NCI-H1048 (cell line): ENCODE measurements at places on chromosomes 3 and 15.

- no peak for DNase-seq
These were observed 6.7 kb downstream of the CCR5AS start for GRCh38 chr3:46400000-46400734.

DNA sequence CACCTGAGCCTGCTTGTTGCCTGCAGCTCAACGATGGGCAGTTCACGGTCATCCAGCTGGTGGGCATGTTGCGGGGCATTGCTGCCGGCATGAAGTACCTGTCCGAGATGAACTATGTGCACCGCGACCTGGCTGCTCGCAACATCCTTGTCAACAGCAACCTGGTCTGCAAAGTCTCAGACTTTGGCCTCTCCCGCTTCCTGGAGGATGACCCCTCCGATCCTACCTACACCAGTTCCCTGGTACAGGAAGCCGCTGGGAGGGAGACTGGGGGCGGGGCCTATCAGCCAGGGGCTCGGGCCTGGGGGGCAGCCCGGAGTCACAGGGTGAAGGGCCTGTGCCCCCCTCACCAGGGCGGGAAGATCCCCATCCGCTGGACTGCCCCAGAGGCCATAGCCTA lies 18.8 kb downstream of the EPHB3 start:
- DNase-seq, result no peak

GRCh38 chr15:37077623-37078351 lies 22.6 kb downstream of the MEIS2 start:
- no peak for DNase-seq

DNA sequence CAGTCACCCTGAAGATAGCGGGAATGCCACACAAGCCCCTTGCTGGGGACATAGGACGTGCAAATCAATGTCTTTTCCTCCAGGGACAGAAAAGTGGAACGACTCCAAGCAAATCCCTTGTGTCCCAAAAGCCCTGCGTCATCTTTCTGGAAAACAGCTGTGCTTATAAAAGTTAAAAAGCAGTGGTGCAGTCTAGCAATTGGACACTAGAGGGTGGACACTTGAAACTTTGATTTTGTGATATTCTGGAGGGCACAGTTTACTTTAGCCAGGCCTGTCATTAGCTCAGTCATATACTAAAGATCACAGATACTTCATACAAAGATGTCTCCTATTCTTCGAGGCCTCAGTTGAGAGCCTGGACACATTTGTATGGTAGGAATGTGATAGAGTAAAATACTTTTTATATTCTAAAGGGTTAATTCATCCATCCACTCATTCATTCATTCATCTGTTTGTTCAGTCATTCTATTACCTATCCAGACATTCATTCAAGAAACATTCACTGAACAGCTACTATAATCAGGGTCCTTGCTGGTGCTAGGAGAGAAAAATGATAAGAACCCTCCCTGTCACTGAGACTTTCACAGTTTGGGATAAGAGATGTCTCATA lies 63.8 kb upstream of the ANKRD34C start:
- DNase-seq, result no peak

GRCh38 chr3:18127174-18127858 lies 297.8 kb downstream of the SATB1 start:
- no peak for DNase-seq

GRCh38 chr15:70672081-70672480 lies 91.3 kb downstream of the UACA start:
- DNase-seq, result no peak

DNA sequence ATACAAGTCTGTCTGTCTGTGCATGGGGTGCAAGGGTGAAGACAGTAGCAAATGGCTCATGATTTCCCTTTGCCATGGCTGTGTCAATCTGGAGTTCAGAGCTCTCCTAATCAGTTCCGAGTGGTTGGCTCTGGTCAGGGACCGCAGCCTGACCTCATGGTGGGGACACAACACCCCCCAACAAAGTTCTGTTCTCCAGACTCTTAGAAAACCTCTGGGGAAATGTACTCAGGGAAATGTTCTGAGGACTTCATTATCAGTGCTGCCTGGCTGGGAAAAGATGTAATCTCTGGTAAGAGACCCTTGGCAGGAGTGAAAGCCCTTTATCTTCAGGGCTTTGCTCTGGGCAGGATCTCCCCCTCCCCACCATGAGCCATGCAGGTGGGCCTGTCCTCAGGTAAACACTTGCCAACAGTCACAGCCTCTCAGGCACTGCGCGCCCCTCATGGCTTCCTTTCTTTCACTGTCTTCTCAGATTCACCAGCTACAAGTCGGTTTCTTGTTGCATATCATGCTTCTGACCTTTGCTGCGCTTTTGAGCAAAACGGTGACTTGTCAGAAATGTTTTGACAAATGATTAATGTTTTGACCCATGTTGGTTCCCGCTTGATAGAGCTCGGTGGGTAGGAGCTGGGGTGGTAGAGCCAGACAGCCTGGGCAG lies 95.5 kb downstream of the ST6GAL1 start:
- no peak for DNase-seq

DNA sequence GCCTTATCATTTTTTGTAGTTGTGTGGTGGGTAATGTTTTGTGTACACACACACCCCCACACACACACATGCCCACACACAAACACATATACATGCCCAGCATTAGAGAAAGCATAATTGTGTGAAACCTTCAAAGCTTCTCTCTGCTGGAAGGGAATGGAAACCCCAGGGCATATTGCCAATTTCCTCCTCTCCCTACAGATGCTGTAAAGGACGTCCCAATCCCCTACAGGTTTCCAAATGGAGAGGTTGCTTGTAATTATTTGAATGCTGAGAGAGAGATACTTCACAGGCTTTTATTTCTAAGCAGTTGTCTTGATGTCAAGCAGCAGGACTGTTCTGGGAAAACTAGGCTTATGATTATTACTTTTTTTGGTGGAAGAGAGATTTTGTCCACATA lies 23.0 kb upstream of the CCK start:
- no peak for DNase-seq

GRCh38 chr3:44984335-44984734 lies 8.3 kb downstream of the EXOSC7 start:
- no peak for DNase-seq

GRCh38 chr15:66704019-66704802 lies 2.2 kb downstream of the SMAD6 start:
- no peak for DNase-seq

GRCh38 chr3:120263792-120264191 lies 21.2 kb downstream of the GPR156 start:
- DNase-seq, result no peak
